ENCODE measurements at places on chromosomes 4 and X. TPM values are rescaled to one million over a fixed set of nuclear protein-coding genes. Genes with fewer than 3 reads are reported as not detected.

- no peak for DNase-seq
Observed at GRCh38 chr4:25346913-25347312, 30.1 kb upstream of the ANAPC4 start.

DNA sequence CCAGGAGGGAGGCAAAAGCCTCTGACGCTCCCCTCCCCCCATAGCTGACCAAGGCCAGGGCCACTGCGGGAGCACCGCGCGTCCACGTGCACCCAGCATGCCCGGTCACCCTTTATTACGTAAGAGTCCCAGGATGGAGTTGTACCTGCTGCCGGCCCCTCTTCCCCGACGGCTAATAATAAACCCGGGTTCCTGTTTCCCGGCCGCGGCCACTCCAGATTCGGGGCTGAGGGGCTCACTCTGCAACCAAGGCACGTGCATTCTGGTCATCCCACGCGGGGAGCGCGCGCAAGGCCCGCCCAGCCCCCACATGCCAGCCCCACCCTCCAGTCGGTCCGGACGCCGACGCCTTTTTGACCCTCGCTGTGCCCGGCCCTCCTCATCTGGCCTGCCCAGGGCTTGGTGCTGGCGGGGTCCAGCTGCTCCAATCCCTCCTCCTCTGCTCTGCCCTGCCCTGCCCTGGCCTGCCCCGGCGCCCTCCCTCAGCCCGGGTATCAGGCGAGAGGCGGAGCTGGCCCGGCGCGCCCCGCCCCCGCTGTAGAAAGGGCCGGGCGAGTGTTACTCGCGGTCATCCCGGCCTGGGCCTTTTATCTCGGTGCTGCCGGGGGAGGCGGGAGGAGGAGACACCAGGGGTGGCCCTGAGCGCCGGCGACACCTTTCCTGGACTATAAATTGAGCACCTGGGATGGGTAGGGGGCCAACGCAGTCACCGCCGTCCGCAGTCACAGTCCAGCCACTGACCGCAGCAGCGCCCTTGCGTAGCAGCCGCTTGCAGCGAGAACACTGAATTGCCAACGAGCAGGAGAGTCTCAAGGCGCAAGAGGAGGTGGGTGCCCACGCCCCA lies 2.6 kb downstream of the MID1IP1 start:
- peak; percentile 72 for DNase-seq

ENPP6 gene
- not detected for total RNA-seq

DNA sequence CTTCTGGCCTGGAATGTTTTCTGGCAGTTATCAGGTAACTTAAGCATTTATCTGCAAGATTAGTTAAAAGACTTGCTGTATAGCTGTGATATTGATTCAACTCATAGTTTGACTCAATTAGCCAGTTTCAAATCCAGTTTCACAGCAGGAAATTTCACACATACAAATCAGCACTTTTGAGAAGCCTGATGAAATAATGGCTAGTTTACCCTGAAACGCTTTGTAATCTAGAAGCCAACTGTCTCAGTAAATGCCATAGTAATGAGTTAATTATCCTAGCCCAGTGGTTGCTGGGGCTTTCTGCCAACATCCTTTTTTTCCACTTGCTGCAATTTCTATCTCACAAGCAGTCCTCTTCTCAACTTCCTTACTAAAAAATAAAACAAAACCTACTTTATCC lies 53.1 kb downstream of the ARHGEF38 start:
- no peak for DNase-seq

- no peak for DNase-seq
Observed at GRCh38 chrX:68999356-68999755, 165.9 kb downstream of the PJA1 start.

RHOXF2B gene
- total RNA-seq: not detected

TLR2 gene
- 0.73 TPM for total RNA-seq

IL15 gene
- 0.24 TPM for total RNA-seq

- no peak for DNase-seq
Observed at GRCh38 chr4:34139346-34139745, 2105.0 kb downstream of the ARAP2 start.

DNA sequence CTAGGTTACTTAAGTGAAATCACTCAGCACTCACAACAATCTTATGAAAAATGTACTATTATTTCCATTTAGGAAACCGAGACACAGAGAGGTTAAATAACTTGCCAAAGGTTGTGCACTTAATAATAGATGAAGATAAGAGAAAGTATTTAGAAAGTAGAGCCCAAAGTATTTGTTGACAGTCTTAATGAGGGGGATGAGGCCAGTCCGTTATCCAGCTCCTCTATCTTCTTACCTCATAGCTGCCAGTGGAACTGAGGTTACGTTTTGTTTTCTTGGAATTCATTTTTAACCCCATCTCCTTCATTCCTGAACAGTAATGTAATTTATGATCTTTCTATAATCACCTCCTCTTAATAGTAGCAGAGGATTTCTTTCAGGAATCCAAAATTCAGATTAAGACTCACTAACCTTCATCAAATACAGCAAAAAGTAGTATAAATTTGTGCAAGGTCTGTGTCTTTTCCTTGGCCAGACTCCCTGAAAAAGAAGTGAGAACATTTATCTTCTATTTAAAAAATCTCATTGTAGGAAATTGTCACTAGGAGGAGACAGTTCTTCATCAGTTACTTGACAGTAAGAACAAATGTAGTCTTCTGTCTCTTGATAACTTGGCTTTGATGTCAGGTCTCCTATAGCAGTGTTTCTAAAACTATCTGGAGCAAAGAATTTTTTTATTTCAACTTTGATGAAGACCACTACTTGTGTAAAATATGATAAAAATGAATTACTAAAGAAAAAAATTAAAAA lies 35.5 kb downstream of the F8 start:
- no peak for DNase-seq

DNA sequence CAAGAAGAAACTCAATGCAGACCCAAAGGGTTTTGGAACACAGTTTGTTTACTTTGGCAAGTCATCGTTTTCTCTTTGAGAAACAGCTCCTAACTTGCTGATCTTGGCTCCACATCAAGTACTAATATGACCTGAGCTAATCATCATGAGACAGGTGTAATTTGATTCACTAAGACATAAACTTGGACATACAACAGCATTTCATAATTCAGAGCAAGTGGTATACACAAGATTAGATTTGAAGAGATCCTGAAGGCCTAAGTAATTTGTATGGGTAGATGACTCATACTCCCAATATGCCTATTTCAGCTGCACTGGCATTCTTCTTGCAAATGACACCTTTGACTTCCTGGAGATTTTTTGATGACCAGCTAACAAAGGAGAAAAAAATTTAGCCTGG lies 1521.7 kb downstream of the RPA4 start:
- no peak for DNase-seq

- peak; percentile 8 for DNase-seq
Observed at GRCh38 chrX:80285131-80285773, 135.0 kb upstream of the TENT5D start.

GRCh38 chrX:47817421-47817820 lies 19.3 kb upstream of the ZNF81 start:
- no peak for DNase-seq

DNA sequence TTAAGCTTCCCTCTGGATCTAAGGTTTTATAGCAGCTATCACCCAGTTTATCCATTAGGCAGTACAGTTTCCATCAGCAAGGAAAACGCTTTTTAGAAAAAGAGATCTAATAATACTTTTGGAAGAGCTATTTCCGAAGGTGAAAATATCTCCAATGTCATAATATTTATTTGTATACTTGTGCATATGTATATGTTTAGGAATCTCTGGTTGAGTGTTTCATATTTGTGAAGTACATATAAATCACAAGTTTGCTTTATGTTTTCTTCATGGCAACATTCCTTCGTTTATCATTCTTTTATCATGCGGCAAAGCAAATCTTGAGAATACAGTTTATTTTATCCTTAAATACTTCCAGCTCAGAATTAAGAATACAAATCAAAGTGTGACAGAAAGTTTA lies 6.2 kb upstream of the PCDH18 start:
- no peak for DNase-seq

TREX2 gene
- 0.18 TPM for total RNA-seq

SLC10A4 gene
- not detected for total RNA-seq

GRCh38 chrX:129239371-129239770 lies 283.9 kb downstream of the SMARCA1 start:
- DNase-seq: no peak

DNA sequence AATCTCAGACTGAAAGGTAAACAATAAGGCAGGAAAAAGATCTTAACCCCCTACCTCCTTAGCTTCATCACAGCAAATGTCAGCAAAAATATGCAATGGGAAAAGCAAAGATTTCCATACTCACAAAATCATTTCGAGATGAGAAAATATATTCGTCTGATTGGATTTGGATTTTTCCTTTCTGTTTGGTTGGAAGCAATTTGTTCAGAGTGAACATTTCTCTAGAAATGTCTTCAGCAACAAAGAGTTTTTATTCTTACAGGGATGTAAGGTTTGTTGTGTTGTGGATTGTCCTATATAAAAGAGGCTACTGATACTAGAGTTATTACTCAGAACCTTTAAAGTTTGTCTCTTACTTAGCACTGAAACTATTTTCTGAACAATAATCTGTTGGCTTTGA lies 23.8 kb downstream of the GRIA2 start:
- DNase-seq: no peak

Measured in HepG2 (cell line).